ENCODE measurements at places on chromosomes 3 and 15.

- no peak for DNase-seq
These were observed 53.1 kb upstream of the ARNT2 start for GRCh38 chr15:80350941-80351610.

DNA sequence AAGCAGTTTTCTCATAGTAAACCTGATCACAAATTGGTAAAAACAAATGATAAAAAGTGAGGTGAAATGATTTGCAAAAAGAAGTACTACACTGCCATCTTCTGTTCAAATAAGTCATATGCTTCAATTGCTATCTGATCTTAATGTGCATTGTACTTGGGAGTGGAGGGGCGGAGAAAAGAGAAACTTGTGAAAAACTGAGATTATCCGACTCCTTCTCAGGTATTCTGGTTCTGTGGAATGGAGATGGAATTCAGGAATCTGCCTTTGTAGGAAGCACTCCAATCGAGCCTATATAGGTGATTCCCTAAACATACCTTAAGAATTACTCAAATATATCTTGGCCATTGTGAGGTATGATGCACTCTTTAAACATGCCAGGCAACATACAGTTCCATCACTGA, 180.6 kb downstream of the CHL1 start:
- peak; percentile 6 for DNase-seq

DNA sequence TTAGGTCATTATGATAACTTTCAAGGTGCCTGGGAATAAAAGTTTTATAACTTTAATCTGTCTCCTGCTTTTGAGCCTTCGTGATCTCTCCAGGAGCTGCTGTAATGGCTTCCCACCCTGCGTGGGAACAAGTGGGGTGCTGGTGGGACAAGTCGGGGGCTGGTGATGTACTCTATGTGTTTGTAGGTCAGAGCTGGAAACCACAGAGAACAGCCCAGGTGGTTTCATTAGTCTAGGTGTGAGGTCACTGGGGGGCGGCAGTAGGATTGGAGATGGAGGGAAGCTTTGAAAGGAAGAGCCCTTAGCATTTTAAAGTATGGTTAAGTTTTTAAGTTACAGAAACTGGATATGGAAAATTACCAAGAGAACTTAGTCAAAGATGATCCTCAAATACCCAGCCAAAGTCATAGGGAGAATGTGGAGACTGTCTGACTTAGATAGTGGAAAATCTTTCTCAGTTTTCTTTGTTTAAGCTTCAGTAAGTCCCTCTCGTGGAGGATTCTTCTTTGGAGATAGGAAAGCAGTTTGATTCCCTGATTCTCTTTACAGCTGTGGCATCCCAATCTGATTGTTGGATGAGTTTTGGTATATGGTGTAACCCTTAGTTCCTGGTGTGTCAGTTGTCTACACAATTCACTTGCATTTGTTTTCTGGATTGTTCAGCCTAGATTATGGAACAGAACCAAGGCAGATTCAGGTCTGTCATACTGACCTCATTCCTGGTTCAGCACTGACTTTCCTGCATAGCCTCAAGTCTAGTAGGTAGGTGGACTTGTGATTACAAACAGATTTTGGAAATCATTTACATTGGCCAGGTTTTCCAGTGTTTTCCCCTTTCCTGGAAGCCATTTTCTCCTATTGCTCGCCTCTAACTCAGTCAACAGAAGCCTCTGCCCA, 115.6 kb downstream of the FNDC3B start:
- no peak for DNase-seq

GRCh38 chr3:45182915-45183871, 37.0 kb upstream of the CDCP1 start:
- peak; percentile 86 for DNase-seq

DNA sequence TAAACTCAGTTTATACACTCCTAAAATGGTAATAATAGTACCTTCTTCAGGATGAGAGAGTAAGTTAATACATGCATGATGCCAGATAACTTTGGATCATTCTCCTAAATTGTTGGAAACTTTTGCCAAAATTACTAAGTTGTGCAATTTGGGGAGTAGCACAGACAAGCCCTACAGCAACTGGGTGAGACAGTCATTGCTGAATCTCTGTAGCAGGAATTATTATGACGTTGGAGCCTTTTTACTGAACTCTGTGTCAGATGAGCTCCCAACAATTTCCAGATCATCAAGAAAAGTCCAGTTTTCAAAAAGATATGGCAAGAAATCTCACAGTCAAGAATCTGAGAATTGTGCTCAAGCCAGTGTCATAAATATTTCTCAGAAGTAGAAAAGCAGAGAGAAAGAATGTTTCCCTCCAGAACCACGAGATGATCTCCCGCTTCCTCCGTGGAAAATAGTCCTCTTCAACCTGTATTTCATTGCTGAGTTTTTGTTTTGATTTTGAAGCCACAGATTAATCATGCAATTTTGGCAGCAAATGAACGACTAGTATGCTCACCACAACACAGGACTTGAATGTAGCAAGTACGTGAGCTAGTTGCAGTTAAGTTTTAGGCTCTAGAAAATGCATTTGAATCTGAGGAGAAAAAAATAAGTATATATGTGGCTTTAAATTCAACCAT, 485.4 kb downstream of the CNTN6 start:
- DNase-seq, result peak; percentile 58

DNA sequence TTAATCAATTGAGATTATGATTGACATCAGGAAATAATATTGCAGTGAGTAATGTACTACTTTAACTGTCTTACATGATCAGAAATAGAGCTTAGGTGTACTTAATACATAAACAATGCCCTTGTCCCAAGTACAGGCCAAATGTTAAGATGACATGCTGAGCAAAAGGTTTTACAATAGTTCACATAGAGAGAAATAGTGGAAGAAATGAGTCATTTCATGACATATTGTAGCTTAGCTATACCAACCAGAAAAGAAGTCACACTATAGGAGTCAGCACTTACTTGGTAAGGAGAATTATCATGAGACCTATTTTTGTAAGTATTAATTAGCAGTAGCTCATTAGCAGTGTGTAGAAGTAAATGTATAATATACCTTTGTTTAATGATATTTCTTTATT, 96.4 kb upstream of the NANOGP8 start:
- peak; percentile 51 for DNase-seq

DNA sequence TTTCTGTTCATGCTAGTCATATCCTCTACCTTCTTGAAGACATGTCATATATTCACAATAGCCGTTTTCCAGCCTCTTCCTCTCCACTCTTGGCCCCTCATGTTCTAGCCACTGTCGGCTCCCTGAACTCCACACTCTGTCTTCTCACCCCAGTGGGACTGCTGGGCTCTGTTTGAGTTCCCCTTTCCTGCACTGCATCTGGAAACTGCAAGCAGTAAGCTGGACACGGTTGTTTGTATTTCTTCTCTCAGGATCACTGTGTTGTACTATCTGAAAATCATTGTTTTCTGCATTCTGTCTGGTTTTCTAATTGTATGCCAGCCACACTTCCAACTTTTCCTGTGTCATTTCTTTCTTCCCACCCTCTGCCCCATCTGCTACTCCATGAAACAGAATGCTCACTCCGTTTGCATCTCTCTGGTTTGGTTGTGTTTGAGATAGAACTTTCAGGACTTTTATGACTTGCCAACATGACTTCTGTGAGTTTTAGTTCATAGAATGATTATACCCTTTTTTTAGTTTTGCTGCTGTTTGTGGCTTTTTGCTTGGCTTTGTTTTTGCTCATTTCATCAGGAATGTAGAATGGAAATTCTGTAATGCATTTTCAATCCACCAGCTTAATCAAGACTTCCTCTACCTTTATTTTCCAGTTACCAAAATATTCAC, 192.3 kb downstream of the PLCL2 start:
- DNase-seq, result no peak
